ENCODE measurements at places on chromosomes 11 and 22.
A peak's percentile ranks its signal among the peaks of the same experiment; 100 is the strongest.

DNA sequence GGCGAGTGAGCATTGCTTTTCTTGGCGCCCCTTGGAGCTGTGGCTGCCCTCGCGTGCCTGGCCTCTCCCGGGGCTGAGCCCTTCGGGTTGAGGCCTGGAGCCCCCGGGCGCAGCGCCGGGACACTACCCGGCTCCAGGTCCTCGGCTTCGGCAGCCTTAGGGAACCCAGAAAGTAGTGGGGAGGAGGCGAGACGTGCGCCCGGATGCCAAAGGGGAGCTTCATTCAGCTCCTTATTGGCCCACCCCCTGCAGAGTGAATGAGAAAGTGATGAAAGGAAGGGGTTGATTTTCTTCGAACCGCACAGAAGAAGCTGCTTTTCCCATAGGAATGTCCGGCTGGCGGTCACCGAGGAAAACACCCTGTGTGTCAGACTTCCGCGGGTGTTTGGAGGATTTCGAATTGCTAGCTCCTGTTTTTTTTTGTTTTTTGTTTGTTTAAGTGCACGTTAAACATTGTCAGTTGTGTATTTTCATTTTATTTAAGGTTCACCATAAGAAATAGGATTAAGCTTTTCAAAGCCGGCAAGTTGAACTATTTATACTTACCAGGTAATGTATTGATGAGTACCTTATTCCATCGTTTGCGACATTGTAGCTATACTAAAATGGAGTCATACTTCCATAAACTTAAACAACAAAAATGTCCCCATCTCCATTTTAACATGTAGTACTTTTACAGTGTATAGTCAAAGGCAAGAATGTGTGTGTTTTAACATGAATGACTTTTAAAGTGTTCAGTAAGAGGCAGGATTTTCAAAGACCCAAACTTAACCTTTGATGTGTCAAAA, 841 bp upstream of the EIF4G2 start:
- DNase-seq = peak; percentile 27

- DNase-seq = no peak
Observed at GRCh38 chr11:20739577-20739976, 70.2 kb downstream of the NELL1 start.

- DNase-seq = peak; percentile 93
Observed at GRCh38 chr11:44746894-44747293, 20.1 kb downstream of the TSPAN18 start.

DNA sequence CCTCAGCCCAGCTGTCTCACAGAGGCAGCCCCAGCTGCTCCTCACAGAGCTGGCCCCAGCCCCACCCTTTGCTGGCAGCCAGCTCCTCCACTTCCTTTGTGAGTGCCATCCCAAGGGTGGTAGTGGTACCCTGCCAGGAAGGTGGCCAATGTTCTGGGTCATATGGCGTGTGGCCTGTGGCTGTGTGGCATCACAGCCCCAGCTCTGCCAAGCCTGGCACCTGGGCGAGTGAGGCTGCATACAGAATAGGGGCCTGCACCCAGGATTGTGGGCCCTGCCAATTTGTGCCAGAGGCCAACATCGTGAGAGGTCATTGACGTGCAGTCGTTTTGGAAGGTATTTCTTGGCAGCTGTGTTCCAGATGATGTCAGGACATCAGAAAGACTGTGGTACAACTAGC, 10.7 kb downstream of the TUB start:
- DNase-seq = no peak

DNA sequence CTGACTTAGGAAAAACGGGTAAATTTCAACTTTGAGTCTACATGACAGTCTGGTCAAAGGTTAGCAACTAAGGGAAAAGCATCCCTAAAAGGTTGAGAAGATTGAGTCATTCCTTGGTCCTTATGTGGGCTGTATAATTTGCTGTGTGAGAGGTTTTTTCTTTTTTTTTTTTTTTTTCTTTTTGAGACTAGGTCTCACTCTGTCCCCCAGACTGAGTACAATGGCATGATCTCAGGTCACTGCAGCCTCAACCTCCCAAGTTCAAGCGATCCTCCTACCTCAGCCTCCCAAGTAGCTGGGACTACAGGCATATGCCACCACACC, 101.4 kb downstream of the MRTFA start:
- no peak for DNase-seq

GRCh38 chr11:98561877-98562395, 458.8 kb upstream of the CNTN5 start:
- no peak for DNase-seq

- DNase-seq = no peak
Observed at GRCh38 chr11:40027720-40028119, 1431.7 kb downstream of the LRRC4C start.

DNA sequence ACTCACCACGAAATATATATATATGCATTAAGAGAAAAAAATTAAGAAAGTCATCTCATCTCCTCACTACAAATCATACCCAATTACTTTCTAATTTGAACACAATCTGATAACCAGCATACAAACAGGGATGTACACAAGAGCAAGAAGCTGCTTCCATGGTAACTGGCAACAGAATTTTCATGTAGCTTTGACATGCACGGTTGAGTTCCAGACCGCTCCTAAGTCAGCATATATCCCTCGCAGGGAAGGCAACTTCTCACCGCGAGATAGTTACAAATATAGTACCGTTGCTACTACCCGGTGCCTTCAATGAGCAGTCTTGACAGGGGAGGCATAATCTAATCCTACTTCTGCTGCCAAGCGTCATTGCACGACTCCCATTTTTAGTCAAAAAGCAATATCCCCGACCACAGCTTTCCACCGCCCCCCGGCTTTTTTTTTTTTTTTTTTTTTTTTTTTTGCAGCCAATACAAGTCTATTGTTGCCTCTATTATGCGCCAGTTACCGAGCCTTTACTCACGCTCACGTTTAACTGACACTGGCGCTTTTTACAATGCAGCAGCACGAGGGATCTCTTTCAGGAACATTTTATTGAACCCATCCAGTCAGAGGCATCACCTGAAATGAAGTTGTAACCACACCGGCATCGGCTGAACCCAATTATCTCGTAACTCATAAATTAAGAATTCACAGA, 2.2 kb downstream of the CADM1 start:
- DNase-seq = no peak

DNA sequence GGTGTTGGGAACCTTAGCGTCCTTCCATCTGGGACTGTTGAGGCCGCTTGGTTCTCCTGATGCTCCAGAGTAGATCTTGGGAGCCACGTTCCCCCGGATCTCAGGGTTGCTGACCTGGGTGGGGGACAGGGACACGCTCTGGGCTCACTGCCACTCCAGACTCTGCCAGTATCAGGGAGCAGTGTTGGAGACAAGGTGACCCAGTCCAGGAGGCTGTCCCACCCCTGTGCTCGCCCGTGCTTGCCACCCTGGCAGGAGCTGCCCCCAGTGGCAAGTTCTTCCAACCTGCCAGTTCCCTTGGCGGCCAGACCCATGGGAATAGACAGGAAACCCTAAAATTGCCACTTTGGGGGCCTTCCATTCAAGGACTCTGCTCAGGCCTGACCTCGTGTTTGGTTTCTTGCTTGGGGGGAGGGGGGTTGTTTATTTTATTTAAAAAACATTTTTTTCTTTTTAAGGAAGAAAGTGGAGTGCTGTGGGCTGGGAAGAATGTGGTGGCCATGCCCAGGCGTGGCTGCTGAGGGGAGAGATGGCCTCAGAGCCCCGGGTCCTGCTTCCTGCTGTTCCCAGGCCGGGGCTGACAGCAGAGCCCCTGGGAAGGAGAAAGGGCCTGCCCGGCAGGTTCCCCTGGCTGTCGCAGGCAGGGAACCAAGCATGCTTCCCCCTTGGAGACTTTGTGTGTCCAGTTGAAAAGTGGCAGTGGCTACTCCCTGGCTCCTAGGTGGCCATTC, 7.2 kb downstream of the GRK2 start:
- no peak for DNase-seq

- DNase-seq = no peak
Observed at GRCh38 chr11:73184953-73185671, 33.0 kb upstream of the P2RY2 start.

DNA sequence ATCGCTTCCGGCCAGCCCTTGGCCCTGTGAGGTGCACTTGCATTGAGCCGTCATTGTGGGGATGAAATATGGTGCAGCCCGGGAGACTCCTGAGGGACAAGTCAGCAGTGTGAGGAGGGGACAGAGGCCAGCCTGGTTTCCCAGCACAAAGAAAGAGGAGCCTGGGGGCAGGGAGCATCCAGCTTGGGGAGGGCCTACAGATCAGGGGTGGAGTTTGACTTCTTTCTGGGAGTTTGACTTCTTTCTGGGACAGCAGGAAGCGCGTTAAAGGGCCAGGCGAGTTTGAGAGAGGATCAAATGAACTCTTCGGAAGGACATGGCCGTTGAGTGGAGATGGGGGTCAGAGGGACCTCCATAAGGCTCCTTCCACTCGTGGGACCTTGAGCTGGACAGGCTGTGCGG, 91.9 kb downstream of the LRRC32 start:
- DNase-seq = no peak

- no peak for DNase-seq
Observed at GRCh38 chr11:76166314-76166713, 40.0 kb downstream of the WNT11 start.

GRCh38 chr22:50605002-50605612, 4.5 kb downstream of the MAPK8IP2 start:
- DNase-seq = no peak

GRCh38 chr11:32529994-32530588, 53.5 kb upstream of the EIF3M start:
- DNase-seq = no peak

- DNase-seq = no peak
Observed at GRCh38 chr11:108592591-108593213, 866 bp downstream of the EXPH5 start.

GRCh38 chr11:77661670-77662069, 24.1 kb upstream of the CLNS1A start:
- no peak for DNase-seq

DNA sequence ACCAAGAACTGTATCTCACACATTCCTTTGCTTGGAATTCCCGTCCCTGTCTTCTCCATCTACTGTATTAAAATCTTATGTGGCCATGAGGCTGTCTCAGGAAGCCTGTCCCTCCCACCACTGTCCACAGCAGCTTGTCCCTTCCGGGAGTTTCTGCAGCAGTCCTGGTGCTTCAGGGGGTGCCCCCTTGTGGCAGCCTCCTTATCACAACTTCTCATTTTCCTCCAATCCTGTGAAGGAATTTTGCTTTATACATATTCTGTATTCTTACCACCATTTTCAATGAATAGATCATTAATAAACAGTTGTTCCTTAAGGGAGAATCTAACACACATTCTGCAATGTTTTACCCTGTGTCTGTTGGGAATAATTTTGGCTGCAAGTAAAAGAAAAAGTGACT, 220.4 kb upstream of the RAG2 start:
- DNase-seq = no peak

DNA sequence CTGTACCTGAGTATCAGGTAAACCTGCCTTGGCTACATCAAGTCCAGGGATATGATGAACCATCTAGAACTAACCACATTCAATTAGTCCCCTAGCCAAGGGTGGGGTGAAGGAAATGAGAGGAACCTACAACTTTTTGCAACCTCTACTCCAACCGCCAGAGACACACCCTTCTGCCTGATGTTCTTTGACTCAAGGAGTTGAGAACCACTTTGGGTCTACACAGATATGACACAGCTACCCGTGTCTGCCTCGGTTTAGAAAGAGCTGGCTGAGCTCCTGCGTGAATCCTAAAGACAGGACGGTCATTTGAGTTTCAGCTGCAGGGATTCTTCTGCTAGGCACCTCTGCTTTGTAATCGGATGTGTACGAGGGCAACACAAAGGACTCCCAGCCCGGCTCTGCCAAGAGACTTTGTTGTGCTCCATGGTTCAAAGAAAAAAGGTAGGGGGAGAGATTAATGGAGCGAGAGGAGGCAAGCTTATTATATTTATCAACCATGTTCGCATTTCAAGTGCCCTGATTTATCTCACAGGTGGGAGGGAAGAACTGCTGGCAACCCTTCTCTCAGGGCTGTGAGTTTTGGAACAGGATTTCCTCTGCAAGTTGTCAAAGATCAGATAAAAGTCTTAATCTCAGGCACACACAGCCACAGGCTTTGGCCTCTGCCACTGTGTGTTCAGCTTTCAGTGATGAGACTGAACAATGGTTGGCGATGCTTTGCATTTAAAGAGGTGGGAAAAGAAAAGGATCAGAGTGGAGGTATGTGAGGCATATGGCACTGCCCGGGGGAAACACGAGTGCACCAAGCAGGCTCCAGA, 35.1 kb downstream of the FLI1 start:
- DNase-seq = no peak

GRCh38 chr11:18309691-18310090, 12.2 kb downstream of the HPS5 start:
- DNase-seq = no peak
